Renal cortical epithelial cell (primary cell): ENCODE measurements at places on chromosomes 5 and 9. TPM values are rescaled to one million over a fixed set of nuclear protein-coding genes. Genes with fewer than 3 reads are reported as not detected.

The DDX31 gene
- 14.9 and 23.3 TPM in 2 replicates for total RNA-seq

The GPX8 gene
- 45.0 and 66.2 TPM in 2 replicates for total RNA-seq

The PPP3R2 gene
- total RNA-seq = not detected in 2 replicates

The MSX2 gene
- 0.69 and 1.1 TPM in 2 replicates for total RNA-seq

The PAEP gene
- total RNA-seq = not detected in 2 replicates

The THBS4 gene
- total RNA-seq = 0.55 and 0.87 TPM in 2 replicates

The BHMT2 gene
- total RNA-seq = 20.3 and 34.6 TPM in 2 replicates

The BARHL1 gene
- total RNA-seq = not detected in 2 replicates

The FAM221B gene
- total RNA-seq = not detected in 2 replicates

The NPDC1 gene
- total RNA-seq = 7.1 and 21.6 TPM in 2 replicates

The C9 gene
- 0.20 TPM in 1 of 2 replicates, not detected in the other for total RNA-seq

The NUTM2G gene
- not detected in 2 replicates for total RNA-seq

The IFNA13 gene
- not detected in 2 replicates for total RNA-seq

The PCBD2 gene
- total RNA-seq = 8.2 and 9.0 TPM in 2 replicates

The GPR107 gene
- 19.8 and 41.0 TPM in 2 replicates for total RNA-seq

The PCDHB10 gene
- total RNA-seq = 0.35 and 0.85 TPM in 2 replicates

The ATP6V0E1 gene
- 282 and 284 TPM in 2 replicates for total RNA-seq

The ANKRD34B gene
- 4.4 and 4.5 TPM in 2 replicates for total RNA-seq

The ZNF608 gene
- total RNA-seq = 59.6 and 116 TPM in 2 replicates

The ARID3C gene
- total RNA-seq = not detected in 2 replicates
